ENCODE measurements at places on chromosomes 11 and 22.

GRCh38 chr11:65502274-65502554, 3.4 kb downstream of the MALAT1 start:
- DNase-seq = no peak

- DNase-seq = no peak
These were observed 49.1 kb upstream of the A4GALT start for GRCh38 chr22:42769574-42770447.

GRCh38 chr11:36390963-36391471, 94.9 kb downstream of the PRR5L start:
- no peak for DNase-seq

- no peak for DNase-seq
These were observed 85.5 kb downstream of the DGCR2 start for GRCh38 chr22:19036523-19037273.

GRCh38 chr11:57057561-57057960, 68.8 kb downstream of the OR5AK2 start:
- no peak for DNase-seq

GRCh38 chr11:16276251-16276650, 80.1 kb downstream of the SOX6 start:
- DNase-seq = no peak

- no peak for DNase-seq
These were observed 211.7 kb downstream of the NTM start for GRCh38 chr11:131582021-131582525.

GRCh38 chr11:120215634-120216033, 4.8 kb downstream of the OAF start:
- no peak for DNase-seq

DNA sequence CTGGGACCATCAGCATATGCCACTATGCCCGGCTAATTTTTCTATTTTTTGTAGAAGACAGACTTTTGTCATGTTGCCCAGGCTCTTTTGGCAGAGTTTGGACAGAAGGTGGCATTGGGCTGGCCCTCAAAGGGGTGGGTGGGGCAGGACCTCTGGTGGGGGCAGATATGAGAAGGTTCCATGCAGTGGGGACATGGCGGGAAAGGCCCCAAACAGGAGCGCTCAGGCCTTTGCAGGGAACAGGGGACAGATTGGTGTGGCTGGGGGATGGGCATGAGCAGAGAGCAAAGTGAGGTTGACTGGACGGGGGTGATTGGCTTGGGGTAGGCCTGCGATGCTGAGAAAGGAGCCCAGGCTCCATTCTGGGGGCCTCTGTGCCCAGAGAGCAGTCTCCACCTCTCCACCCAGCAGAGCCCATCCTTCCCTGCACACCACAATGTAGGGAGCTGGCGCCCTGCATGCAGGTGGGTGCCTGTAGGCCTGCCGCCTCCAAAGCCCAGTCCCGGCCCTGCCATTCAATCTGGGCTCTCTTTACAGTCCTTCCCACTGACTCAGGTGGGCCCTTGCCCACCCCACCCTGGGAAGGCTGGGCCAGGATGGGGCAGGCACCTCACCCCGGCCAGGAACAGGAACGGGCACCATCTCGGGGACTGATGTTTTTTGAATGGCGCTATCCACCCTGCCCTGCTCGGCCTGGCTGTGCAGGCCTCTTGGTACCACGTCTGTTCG, 98.7 kb downstream of the MORC2 start:
- DNase-seq = no peak

- no peak for DNase-seq
These were observed 21.6 kb downstream of the PARVG start for GRCh38 chr22:44202261-44202789.

DNA sequence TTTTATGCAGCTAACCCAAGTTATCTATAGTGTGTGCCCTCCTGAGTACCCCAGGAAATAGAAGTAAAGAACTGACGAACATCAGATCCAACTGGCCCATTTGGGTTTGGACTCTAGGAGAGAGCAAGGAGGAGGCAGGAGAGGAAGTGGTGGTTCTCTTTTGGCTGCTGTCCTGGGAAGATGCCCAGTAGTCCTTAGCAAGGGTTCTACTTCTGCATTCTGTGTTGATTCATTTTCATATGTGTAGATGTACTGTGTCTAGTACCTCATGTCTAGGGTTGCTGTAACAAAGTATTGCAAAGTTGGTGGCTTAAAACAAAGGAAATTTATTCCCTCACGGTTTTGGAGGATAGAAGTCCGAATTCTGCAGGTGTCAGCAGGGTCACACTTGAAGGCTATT, 6.6 kb upstream of the MMP27 start:
- no peak for DNase-seq

DNA sequence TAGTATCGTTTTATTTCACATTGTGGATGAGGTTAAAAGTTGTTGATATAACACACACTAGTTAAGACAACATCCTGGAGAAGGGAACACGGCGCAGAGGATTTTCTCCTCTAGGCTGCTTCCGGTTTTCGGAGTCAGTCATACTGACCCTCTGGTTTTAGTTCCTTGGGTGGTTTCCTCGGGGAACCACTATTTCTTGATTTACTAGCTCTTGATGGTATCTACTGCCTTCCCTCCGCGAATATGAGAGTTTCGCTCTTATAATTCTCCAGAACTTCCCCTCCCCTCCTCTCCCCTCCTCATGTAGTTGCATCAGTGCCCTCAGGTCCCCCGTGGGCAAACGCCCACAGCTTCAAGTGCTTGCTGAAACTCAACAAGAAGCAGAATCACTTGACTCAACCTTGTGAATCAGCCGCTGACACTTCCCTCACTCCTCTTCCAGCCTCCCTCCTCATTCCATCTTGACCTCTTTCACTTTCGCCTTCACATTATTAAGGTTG, 15.9 kb upstream of the APOBEC3A start:
- DNase-seq = no peak

DNA sequence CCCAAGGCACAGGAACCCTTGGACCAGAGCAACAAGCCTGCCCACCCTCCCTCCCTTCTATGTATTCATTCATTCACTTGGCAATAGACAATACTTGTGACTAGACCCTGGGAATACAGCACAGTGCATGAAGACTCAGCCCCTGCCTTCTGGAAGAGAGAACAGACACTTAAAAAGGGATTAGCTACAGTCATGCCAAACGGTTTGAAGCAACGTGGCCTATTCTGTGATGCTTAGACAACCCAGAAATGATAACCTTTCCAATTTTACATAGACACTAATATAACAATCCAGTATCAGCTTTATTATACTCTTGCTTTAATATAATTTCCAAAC, 52.6 kb downstream of the KREMEN1 start:
- DNase-seq = no peak

DNA sequence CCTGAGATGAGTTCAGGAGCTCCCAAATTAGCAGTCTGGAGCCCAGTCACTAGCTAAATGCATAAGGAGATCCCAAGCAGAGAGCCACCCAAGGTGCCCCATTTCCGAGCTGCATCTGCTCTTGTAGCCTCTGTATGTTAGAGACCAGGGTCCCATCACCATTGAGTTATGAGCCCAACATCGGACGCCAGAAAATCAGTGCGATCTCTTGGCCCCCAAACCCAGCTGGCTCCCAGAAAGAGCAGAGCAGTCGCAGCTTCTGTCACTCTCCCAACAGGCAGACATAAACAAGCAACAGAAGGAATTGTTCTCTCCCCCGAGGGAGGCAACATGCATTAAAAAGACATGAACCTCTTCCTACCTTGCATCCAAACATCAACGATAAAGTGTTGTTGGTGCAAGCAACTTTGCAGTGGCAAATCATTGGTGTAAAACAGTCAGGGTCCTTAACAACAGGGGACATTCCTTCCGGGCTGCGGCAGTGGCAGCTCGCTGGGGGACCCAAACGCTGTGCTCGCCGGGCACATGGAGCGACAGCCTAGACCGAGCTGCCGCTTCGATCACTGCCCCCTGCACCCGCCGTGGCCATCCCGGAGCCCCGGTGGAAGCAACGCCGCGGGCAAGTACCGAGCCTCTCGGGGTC, 907.1 kb downstream of the DLG2 start:
- no peak for DNase-seq

DNA sequence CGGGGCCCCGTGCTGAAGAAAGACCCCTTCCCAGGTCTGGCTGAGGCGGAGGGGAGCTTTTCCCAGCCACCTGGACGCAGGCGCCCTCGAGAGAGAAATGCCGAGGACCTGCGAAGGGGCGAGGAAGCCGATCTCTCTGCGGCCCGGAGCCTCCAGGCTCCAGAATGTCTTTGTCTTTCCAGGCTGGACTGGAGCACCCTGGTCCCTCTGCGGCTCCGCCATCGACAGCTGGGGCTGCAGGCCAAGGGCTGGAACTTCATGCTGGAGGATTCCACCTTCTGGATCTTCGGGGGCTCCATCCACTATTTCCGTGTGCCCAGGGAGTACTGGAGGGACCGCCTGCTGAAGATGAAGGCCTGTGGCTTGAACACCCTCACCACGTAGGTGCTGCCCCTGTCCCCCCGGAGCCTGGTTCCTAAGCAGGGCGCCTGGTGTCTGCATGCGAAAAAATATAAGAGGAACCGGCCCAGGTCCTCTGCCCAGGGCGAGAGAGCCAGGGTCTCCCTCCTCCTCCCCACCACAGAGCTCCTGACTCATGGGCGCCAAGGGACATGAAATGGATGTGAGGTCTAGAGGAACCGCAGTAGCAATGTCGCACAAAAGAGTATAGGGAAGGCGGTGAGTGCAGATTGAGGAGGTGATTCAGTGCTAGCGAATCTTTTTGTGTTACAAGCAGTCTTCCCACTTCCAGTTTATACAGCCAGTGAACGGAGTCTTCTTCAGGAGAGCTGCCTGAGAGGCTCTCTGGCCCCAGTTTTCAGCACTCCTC, 11.0 kb downstream of the GLB1L2 start:
- no peak for DNase-seq

DNA sequence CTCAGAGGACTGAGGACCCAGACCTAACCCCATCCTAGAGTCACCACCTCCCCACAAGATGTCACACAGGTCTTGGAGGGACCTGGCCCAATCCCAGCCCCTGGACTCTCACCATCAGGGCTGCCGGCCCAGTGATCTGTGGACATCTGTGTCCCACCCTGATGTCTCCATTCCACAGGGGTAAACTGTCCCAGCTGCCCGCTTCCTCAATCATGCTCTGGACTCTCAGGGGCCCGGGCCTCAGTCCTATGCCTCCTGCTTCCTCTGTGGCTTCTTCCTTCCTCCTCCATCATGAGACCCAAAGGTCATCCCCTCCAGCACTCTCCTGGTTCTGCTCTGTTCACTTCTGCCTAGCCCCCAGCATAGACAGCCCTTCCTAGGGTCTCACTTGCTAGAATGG, 32.2 kb downstream of the ARAP1 start:
- no peak for DNase-seq
